ENCODE measurements at places on chromosomes 16 and 17.
A peak's percentile ranks its signal among the peaks of the same experiment; 100 is the strongest.

DNA sequence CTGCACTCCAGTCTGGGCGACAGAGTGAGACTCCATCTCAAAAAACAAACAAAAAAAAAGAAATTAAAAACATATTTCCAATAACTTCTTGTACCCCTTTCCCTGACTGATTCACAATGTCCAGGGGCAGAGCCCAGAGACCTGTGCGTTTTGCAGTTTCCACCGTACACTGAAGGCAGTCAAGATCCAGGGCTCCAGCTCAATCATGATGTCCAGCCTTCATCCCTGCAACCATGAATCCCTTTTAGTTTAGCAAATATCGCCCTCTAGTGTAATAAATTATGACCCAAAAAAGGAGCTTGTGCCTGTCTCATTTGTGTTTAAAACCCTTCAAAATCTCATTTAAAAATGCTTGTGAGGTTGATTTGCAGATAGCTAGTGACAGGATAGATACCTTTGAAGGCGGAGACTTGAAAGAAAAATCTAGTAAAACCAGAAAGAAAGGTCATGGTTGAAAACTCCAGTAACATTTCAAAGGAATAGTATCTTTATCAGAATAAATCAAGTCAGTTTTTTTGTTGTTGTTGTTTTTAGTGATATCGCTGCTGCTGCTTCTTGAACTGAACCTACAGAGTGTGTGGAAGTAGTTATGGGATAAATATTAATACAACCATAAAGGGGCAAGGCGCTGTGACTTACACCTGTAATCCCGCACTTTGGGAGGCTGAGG, 3.7 kb upstream of the ERN1 start:
- DNase-seq: no peak

DNA sequence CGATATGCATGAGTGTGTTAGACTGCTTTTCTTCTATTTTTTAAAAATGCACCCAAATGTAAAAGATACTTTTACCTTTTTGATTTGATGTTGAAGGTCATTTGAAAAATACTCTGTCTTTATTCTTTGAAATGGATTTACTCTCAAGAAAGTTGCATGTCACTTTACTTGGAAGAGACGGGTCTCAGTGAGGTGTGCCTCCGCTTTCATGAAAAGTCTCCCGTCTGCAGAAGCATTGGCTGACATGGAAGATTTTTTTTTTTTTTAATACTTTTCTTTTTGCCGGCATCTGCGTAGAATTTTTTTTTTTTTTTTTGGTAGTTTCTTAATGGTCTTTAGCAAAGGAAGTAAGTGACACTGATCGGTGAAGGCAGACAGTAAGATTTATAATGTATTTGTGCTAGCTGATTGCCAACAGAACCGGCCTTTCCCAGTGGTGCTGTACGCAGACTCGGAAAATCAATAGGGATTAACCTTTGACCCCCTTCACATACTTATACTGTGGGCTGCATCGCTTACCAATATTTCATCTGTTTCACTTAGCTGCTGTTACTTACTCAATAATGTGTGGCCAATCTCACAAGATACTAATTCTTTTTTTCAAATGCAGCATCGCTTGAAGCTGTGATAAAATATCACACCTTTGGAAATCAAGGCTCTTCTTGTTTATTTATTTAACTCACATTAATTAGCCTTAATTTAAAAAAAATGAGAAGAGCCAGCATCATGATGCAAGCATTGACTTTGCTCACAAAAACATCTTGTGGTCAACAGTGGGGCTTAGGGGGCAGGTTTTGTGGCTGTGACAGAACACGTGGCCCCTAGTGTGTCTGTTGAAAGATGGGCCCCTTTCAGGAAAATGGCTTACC, 383.9 kb downstream of the WWOX start:
- no peak for DNase-seq

GRCh38 chr16:11302977-11303376, 21.8 kb upstream of the PRM1 start:
- DNase-seq: no peak

DNA sequence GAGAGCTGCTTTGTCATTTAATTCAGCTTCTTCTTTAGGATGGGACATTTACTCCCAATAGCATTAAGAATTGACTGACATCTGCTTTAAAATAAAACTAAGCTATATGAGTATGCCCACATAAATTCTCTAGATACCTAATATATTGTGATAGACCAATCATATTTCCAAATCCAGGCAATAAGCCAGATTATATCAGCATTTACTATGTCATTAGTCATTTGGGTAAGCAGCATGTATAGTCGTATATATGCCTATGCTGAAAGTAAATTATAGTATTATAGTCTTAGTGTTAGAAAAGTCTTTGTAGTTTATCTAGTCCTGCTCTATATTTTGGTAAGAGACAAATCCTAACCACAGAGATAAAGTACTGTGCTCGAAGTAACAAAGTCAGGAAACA, 958.1 kb downstream of the KCNJ2 start:
- no peak for DNase-seq

- no peak for DNase-seq
Observed at GRCh38 chr16:83552228-83552627, 255.6 kb upstream of the HSBP1 start.

- no peak for DNase-seq
Observed at GRCh38 chr17:45123930-45124796, 8.2 kb downstream of the PLCD3 start.

DNA sequence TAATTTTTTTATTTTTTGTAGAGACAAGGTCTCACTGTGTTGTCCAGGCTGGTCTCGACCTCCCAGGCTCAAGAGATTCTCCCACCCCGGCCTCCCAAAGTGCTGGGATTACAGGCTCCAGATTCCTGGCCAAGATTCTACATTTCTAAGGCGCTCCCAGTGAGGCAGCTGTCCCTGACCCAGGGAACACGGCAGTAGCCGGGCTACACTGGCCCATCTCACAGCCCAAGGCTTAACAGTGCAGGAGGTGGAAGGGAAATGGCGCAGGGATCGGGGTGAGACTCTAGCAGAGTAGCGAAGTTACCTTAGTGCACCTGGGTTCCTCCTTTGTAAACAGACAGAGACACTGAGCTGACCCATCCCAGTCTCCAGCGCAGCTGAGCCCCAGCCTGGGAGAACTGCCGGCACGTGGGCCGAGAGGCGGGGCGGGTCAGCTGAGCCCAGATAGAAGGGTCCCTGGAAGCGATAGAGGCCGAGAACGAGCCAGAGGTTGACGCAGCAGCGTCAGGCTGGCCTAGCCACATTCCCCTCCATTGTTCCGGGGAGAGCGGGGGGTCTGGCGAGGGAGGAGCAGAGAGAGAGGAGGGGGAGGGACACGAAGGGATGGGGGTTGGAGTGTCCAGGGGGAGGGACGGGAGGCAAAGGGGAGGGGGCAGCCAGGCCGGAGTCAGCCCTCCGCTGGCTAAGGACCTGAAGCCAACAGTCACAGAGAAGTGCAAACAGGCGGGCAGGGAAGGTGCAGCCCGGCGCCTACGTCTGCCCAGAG, 2.5 kb downstream of the CARHSP1 start:
- DNase-seq: peak; percentile 66

DNA sequence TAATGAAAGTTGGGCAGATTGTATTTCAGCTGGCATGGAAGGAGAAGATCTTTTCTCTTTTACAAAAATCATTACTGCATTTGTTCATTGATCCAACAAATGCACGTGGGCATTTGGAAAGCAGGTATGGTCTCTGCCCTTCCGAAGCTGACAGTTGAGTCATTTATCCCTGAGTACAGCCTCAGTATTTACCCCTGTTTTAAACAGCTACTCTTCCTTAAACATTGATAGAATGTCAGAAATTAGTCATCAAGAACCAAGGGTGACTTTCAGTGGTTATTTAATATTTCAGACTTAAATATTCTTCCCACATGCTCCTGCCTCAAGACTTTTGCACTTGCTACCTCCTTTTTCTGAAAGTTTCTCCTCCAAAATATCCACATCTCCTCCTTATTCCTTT, 226.7 kb upstream of the HSBP1 start:
- DNase-seq: no peak

- no peak for DNase-seq
Observed at GRCh38 chr17:79538291-79538690, 72.6 kb downstream of the RBFOX3 start.

- DNase-seq: no peak
Observed at GRCh38 chr16:68417711-68418301, 30.5 kb downstream of the SMPD3 start.

- peak; percentile 6 for DNase-seq
Observed at GRCh38 chr17:21003007-21003621, 39.7 kb downstream of the USP22 start.

Measured in head of caudate nucleus (tissue), 42 donors.